ENCODE measurements at places on chromosomes 12 and 14. TPM values are rescaled to one million over a fixed set of nuclear protein-coding genes. Genes with fewer than 3 reads are reported as not detected.
A peak's percentile ranks its signal among the peaks of the same experiment; 100 is the strongest.

GRCh38 chr14:63972323-63972932, 119.6 kb downstream of the SYNE2 start:
- no peak for DNase-seq

GRCh38 chr14:86772075-86772474, 1220.9 kb downstream of the GALC start:
- no peak for DNase-seq

DNA sequence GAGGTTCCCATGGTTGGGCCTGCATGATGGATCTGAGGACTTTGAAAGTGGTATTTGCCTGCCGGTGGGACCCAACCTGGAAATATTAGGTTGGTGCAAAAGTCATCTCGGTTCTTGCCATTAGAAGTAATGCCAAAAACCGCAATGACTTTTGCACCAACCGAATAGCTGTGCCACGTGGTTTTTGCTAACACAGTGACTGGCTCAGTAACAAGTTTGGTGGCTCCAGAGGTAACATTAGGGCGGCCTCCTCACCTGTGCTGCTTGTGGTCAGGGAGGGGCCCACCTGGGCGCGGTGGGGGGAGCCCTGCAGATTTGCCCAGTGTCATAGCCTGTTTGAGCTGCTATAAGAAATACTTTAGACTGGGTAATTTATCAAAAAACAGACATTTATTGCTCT, 1.8 kb downstream of the BDKRB2 start:
- no peak for DNase-seq

DNA sequence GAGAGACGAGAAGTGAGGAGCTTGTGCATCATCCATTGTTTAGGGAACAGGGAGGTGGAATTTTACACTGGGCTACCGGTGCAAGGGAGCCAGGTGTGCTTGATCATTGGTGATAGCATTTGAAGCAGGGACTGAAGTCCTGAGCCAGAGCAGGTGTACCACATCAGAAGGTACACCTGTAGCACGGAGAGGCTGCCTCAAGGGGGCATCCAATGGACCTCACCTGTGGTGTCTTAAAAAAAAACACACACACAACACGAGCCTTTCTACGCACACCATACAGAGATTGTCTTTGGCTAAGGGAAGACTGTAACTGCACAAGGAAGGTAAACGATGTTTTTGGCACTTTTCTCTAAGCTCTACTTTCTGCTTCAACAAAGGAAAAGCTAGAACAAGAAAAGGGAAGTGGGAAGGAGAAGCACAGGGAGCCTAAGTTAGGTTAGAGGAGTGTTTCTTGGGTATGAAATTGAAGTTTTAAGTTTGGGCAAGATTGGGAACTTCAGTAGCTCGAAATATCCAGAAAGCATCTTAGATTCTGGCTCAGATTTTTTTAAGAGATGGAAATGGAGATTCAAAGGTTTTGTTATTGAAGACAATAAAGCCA, 334.3 kb upstream of the FBXO33 start:
- no peak for DNase-seq

- no peak for DNase-seq
Observed at GRCh38 chr12:80894179-80894578, 43.6 kb downstream of the LIN7A start.

GRCh38 chr12:132524405-132524804, 34.5 kb downstream of the FBRSL1 start:
- no peak for DNase-seq

DNA sequence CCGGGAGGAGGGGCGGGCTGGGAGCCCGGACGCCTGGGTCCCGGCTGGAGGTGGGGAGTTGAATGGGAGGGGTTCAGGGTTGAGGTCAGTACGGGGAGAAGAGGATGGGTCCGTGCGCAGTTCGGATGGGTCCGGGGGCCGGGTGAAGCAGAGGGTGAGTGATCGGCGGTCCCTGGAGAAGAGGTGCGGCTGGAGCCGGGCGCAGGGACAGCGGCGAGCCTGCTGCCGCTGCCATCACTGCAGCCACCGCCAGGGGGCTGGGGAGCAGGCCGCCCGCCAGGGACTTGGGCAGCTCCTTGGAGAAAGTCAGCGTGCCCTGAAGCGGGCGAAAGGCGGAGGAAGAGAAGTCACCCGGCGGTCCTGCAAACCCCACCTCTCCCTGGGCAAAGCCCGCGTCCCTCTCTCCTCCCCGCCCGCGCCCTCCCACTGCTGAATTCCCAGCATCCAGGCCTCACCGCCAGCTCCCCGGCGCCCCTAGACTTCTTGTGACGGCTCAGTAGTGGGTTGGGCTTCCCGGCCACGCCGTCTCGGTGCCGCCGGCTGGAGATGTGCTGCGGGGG, 6.0 kb upstream of the GPR84 start:
- DNase-seq: peak; percentile 69

DNA sequence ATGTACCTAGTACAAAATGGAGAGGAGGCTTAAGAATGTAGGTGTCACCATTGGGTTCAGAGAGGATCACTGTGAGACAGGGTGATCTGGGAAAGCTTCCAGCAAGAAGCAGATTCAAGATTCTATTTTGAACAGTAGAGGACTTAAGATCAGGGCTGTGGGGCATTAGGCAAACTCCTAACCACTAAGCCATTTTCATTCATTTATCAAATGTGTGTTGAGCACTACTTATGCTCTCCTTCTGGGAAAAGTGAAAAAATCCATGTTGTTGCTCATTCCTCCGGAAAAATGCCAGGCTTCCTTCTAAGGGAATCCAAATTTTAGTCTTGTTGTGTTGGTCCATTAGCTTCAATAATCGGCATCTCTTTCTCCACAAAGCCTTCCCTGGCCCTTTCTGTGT, 163.4 kb downstream of the NUAK1 start:
- no peak for DNase-seq

GRCh38 chr12:68806488-68807237, 1.3 kb upstream of the MDM2 start:
- DNase-seq: no peak

DNA sequence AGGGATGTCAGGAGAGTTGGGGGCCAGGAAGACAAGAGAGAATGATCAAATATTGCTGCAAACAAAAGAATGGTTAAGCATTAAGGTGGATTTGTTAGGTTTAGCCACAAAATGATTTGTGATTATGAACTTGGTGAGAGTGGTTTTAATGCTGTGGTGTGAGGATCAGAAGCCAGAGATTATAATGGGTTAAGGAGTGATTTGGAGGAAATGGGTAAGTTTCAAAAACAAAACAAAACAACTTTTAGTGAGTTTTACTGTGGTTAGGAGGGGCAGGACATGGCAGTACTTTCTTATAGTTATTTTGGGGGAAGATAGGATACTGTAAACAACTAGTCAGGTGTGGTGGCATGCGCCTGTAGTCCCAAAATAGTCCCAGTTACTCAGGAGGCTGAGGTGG, 24.0 kb downstream of the DIP2B start:
- no peak for DNase-seq

GRCh38 chr14:39957290-39957689, 525.1 kb upstream of the FBXO33 start:
- no peak for DNase-seq

DNA sequence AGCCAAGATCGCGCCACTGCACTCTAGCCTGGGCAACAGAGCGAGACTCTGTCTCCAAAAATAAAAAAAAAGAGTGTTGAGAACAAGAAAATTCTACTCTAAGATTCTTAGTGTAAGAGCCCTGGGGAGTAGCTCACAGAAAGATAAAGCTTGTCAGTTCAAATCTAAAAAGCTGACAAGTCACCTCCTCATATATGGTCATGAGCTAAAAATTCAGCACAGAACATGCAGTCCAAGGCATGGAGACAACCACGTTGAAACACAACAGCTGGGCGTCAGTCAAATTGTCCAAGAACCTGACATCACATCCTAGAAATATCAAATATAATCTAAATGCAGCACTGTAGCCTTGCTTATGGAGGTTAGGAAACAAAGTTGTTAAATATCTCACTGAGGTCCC, 47.8 kb downstream of the CLIP1 start:
- no peak for DNase-seq

GRCh38 chr12:47417955-47418354, 287.9 kb downstream of the RPAP3 start:
- no peak for DNase-seq

GRCh38 chr14:79690960-79691359, 520.3 kb downstream of the DIO2 start:
- DNase-seq: no peak

DNA sequence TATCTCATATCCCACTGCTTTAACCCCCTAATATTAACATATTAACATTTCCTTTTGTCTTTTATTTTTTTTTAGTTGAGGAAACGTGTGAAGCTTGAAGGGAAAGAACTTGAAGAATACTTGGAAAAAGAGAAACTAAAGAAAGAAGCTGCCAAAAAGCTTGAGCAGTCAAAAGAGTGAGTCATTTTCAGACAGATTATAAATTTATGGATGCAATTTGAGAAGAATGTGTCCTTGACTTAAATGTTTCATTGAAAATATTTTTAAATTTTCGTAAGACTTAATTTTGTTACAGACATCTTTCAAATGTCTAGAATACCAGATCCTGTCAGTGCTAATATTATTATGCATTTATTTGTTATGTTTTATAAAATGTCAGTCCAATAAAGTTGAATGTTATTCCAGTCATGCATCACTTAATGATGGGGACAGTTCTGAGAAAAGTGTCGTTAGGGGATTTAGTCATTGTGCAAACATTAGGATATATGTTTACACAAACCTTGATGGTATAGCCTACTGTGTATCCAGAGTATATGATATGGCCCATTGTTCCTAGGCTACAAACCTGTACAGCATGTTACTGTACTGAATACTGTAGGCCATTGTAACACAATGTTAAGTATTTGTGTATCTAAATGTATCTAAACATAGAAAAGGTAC, 32.6 kb downstream of the CPSF2 start:
- no peak for DNase-seq

GRCh38 chr12:63997198-63997597, 152.7 kb downstream of the SRGAP1 start:
- no peak for DNase-seq

P2RX2 gene
- total RNA-seq: not detected

GPR132 gene
- total RNA-seq: 0.94 TPM

NOPCHAP1 gene
- 18.7 TPM for total RNA-seq

GNB3 gene
- total RNA-seq: 0.94 TPM

MYO1H gene
- 0.16 TPM for total RNA-seq

APOLD1 gene
- 42.9 TPM for total RNA-seq

BATF gene
- 0.47 TPM for total RNA-seq

TSPAN8 gene
- total RNA-seq: not detected

RIMKLB gene
- 220 TPM for total RNA-seq

SERPINA6 gene
- total RNA-seq: not detected

Data from occipital lobe (tissue), 3 donors.